Ureter (tissue), 1 donor: ENCODE measurements at places on chromosomes 4 and X. TPM values are rescaled to one million over a fixed set of nuclear protein-coding genes. Genes with fewer than 3 reads are reported as not detected.
A peak's percentile ranks its signal among the peaks of the same experiment; 100 is the strongest.

GRCh38 chr4:95411371-95412088 lies 137.2 kb downstream of the UNC5C start:
- no peak for DNase-seq

DNA sequence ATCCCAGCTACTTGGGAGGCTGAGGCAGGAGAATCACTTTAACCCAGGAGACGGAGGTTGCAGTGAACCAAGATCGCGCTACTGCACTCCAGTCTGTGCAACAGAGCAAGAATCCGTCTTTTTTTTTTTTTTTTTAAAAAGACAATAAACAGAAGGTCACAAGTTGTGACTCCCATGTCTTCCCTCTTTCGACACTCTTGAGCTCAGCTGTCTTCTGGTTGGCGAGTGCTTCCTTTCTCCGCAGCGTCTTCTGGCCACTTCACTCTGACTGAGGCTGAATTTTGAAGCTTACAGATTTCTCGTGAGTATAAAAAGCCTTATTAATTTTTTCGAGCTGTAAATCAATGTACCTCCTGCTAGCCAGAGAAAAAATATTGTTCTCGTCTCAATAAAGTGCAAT lies 124.9 kb downstream of the STOX2 start:
- DNase-seq: no peak

GRCh38 chr4:48388525-48389154 lies 47.3 kb downstream of the SLAIN2 start:
- DNase-seq: no peak

GRCh38 chr4:83589279-83589678 lies 53.4 kb downstream of the GPAT3 start:
- no peak for DNase-seq

- no peak for DNase-seq
These were observed 104.8 kb upstream of the KIT start for GRCh38 chr4:54553001-54553400.

Gene METTL14
- total RNA-seq: 62.2 TPM

GRCh38 chr4:105474099-105474518 lies 247 bp upstream of the PPA2 start:
- peak; percentile 91 for DNase-seq

DNA sequence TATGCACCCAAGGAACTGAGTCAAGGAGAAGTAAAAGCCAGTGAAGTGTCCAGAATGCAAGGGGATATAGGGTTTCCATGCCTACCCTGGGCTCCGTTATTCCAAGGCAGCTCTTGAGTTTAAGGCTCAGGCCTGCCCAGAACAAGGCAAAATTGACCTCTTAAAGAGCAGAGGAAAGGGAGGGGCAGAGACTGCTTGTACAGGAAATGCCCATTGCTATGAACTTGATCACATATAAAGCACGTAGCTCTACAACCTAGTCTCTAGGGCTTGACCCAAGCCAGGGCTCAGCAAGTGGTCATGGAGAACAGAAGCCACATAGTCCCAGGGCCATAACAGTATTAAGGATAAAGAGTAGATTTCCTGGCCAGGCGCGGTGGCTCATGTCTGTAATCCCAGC lies 58.2 kb upstream of the MSN start:
- DNase-seq: no peak

DNA sequence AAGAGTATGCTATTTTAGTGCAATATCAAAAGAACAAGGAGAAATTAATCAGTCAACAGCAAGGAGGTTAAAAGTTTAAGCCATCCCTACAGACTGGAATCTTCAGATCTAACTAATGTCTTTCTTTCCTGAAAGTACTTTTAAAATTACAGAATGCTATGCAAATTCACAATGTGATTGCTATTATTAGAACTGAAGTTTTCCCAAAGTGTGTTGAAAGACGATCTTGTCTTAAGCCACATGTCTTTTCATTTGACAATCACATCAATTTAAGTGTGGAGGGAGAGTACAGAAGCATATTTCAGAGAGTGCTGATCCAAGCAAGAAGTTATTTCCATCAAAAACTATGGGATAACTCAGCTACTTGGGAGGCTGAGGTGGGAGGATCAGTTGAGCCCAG lies 64.7 kb upstream of the TNIP3 start:
- DNase-seq: no peak

- DNase-seq: no peak
These were observed 4.2 kb downstream of the GSTCD start for GRCh38 chr4:105712766-105713165.

Gene HTRA3
- total RNA-seq: 17.5 TPM

DNA sequence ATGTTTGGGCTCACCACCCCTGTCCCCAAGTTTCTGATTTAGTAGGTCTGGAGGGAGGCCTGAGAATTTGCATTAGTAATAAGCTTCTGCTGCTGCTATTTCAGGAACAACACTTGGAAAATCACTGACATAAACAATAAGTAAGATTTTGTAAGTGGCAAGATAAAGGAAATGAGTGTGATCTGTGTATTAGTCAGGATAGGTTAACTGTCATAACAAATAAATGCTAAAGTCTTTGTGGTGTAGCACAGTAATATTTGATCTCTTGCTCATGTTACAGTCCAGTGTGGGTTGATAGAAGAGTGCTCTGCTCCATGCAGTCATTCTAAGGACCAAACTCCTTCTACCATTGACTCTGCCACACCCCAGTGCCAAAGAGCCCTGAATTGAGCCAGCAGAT lies 67.0 kb downstream of the NHS start:
- no peak for DNase-seq

- DNase-seq: no peak
These were observed 25.5 kb downstream of the MOB1B start for GRCh38 chr4:70927502-70928137.

Gene TRIM75
- total RNA-seq: not detected

DNA sequence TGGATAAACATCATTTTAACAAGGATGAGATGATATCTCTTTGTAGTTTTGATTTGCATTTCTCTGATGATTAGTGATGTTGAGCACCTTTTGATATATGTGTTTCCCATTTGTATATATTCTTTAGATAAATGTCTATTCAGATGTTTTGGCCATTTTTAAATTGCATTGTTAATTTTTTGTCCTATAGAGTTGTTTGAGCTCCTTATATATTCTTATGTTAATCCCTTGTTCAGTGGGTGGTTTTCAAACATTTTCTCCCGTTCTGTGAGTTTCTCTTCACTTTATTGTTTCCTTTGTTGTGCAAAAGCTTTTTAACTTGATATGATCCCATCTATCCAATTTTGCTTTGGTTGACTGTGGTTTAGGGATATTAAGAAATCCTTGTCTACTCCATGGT lies 606.0 kb downstream of the CCSER1 start:
- DNase-seq: no peak

Gene ANXA5
- 141 TPM for total RNA-seq

GRCh38 chrX:123454712-123455431 lies 270.8 kb downstream of the GRIA3 start:
- no peak for DNase-seq

Gene ETDB
- not detected for total RNA-seq

Gene FHDC1
- total RNA-seq: 4.7 TPM

GRCh38 chr4:121070274-121070673 lies 2.1 kb downstream of the NDNF start:
- no peak for DNase-seq

Gene MAGEC3
- not detected for total RNA-seq

GRCh38 chr4:155675709-155676429 lies 9.2 kb downstream of the GUCY1A1 start:
- no peak for DNase-seq
